Colonic mucosa (tissue), 4 donors: ENCODE measurements at places on chromosomes 16 and 17. TPM values are rescaled to one million over a fixed set of nuclear protein-coding genes. Genes with fewer than 3 reads are reported as not detected.

TMEM92 gene
- 18.5 TPM for total RNA-seq

MTSS2 gene
- 25.3 TPM for total RNA-seq

DPEP2 gene
- 0.88 TPM for total RNA-seq

TNFRSF12A gene
- total RNA-seq = 27.3 TPM

DDX19B gene
- total RNA-seq = 25.6 TPM

RAB11FIP4 gene
- total RNA-seq = 41.5 TPM

NPIPB13 gene
- total RNA-seq = 10.4 TPM

- DNase-seq = peak; percentile 93
Measured at GRCh38 chr16:30921748-30922419, 1.5 kb upstream of the FBXL19 start.

- no peak for DNase-seq
Measured at GRCh38 chr17:82315703-82316358, 1.6 kb downstream of the CD7 start.

DNA sequence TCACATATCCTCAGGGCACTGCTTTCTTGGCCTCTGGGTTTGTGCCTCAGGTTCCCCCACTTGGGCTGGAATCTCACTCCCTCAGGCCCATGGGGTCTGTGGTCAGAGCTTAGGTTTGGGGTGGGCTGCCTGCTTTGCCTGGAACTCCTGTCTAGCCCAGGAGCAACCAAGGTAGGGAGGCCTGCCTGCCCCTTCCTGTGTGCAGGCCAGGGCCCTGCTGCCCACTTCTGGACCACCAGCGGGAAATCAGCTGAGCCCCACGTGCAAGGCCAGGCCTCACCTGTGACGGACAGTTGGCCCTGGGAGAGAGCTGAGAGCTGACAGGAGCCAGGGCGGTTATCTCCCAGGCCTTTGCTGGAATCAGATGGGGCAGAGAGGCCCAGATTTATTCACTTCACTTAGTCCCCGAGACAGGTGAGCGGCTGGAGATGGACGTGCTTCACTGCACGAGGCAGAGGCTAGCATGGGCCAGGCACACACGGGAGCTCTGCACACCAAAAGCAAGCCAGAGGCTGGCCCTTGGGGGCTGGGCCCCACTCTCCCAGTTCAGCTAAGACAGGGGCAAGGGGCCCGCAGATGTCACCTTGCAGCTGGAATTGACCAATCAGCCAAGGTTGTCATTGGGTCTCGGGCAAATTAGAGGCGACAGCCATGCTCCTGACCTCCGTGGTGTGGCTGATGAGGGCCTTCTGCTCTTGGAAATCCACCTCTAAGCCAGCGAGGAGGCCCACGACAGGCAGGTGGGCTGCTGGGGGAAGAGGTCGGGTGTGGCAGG is 49.9 kb upstream of the DOC2B start:
- peak; percentile 13 for DNase-seq

GRCh38 chr16:79509211-79509631 is 91.3 kb downstream of the MAF start:
- no peak for DNase-seq

DNA sequence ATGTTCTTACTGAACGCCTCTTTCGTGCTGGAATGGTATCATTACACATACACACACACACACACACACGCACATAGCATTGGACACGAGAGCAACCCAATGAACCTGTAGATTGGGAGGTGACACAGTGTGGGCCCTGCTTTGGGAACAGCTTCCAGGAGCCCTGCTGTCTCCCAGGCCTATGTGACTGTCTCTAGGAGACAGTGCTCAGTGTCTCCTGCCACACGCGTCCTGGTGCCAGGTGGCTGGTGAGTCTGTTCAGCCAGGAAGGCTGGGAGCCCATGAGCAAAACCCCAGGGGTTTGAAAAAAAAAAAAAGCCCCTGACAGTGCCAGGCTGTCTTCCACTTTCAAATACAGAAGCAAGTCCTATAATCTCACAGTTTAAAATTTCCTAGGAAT is 2.4 kb upstream of the SPOP start:
- no peak for DNase-seq

DNA sequence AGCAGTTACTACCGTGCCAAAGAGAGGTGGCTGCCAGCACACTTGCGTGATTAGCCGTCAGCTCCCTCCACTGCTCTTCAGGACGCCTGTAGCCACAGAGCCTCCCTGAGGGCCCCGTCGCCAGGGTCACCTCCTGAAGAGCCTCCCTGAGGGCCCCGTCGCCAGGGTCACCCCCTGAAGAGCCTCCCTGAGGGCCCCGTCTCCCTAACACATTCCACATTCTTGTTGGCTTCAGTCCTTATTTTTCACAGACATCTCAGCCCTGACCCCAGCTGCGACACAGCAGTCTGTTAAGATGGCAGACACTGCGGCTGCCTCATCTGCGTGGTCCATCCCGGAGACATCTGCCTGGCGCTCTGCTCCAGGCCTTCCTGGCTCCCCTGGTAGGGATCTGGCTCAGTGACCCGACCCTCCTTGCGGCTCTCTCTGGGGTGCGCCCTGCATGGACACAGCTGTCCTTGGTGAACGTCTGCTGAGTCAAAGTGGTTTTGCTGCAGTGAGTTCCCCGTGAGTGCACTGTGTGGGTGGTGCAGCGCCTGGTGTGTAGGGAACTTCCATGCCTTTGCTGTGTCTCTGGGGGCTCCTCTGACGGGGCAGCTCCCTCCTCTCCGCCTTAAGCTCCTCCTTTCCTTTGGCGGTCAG is 11.4 kb downstream of the ACSF3 start:
- DNase-seq = no peak

DNA sequence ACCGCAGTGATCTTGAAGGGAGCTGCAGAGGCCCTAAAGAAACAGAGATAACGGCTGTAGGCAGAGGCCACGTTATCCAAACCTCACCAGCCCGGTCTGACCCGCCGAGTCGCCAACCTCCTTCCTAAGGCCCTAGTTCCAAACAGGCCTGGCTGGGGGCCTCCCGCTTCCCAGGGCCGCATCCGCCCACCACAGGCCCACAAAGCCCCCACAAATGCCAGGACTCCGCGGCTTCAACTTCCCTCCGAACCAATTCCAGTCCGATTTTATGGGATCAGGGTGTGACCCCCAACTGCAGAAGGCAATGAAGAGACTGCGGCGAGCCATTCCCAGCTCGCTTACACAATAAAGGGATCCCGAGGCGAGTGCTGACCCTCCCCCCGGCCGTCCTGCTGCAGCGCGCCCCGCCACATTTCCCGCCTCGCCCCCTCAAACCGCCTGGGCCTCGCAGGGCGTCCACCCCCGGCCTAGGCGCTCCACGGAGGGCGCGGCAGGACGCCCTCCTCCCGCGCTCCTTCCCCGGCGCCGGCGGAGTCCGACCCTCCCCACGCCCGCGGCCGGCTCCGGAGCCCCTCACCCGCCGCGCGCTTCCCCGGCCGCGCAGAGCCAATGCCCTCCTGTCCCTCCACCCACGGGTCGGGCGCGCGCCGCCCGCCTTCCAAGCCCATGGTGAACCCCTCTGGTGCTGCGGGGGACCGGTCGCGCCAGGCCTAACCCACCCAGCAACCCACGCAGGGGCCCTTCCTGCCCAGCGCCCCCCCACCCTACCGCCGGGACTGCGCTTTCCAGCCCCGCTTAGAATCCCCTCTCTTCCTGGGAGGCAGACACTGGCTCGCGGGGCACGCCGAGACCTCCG is 926 bp downstream of the MYH10 start:
- DNase-seq = peak; percentile 32

- no peak for DNase-seq
Measured at GRCh38 chr16:75228143-75228976, 9.6 kb downstream of the CTRB1 start.

DNA sequence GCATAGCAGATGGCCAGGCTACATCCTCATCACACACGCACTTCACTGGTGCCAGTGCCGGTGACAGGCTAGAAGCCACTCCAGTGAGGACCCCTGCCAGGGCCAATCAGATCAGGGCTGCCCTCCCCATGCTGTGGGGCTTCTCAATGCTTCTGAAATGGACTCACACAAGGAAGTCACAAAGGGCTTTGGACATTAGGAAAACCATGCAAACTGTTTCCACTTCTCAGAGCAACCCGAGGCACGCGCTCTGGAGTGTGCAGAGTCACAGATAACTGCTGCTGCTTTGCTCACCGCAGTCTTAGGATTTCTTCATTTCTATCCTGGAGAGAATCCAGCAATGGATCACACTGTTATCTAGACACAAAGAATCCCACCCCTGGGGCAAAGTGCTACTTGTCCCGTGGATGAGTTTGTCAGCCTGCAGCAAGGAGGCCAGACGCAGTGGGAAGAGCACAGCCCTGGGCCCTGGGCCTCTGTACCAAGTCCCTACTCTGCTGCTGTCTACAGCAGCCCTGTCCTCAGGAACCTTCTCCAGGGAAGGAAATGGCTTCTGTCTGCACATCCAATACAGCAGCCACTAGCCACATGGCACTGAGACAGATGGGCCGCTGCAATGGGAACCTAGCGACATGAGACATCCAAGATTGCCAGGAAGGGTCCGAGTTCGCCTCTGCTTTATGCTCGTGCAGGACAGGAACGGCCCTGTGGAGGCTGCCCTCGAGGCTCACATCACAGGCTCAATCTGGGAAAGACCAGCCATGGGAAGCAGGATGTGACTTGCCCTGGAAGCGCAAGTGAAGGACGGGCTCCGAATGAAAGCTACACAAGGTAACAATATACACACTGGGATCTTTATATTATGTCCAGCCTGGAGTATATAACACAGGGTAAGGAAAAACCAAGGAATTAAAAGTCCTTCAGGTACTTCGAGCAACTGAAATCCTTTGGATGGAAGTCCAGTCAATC is 169.3 kb downstream of the ZFHX3 start:
- DNase-seq = no peak

GRCh38 chr16:49200223-49200820 is 81.3 kb downstream of the CBLN1 start:
- DNase-seq = no peak

GRCh38 chr16:56600398-56600999 is 7.9 kb upstream of the MT2A start:
- no peak for DNase-seq

DNA sequence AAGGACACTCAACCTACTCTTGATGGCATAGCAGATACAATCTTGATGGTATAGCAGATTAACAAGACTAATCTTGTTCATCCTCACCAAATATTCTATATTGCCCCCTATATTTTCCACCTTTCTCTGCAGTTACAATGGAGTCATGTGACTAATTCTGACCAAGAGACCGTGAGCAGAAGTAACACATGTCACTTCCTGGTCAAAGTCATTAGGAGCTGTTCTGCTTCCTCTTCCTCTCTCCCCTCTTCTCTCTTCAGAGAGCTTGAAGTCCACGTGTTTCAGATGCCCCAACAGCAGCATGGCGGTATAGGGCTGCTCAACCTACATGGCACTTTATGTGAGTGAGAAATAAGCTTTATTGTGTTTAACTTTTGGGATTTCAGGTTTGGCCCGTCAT is 55.3 kb upstream of the ERCC4 start:
- no peak for DNase-seq

GRCh38 chr17:32769846-32770245 is 107.1 kb downstream of the MYO1D start:
- no peak for DNase-seq
